Suppressor macrophage (primary cell): ENCODE measurements at places on chromosomes 2 and 18.

GRCh38 chr18:69558052-69558451 lies 157.4 kb downstream of the DOK6 start:
- DNase-seq = no peak

DNA sequence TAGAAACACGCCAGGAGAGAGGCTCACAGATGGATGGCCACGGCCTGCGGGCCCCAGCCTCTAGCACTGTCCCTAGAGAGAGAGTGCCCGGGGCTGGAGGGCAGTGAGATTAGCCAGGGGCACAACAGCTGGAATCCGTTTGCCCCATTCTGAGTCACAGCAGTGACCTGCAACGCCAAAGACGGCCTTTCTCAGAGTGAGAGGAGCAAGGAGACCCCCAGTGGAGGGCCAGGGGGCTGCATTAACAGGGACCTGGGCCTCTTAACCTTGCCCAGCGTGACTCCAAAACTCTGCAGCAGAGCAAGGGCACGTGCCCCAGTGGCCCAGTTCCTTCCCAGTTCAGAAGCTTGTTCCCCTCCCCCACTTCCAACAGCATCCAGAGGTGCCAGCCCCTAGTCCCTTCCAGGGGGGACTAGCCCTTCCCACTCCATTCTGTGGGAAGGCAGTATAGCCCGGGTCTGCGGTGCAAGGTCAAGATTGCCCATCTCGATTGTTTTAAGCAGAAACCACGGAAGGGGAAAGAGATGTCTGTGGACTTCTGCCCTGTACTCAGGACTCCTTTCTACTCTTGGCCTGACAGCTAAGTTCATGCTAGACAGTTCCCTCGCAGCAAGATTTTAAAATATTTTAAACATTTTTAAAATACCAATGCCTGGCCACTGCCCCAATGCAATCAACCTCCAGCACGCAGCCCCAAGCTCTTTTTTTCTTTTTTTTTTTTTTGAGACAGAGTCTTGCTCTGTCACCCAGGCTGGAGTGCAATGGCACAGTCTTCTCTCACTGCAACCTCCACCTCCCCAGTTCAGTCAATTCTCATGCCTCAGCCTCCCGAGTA lies 50.9 kb upstream of the BIN1 start:
- no peak for DNase-seq

DNA sequence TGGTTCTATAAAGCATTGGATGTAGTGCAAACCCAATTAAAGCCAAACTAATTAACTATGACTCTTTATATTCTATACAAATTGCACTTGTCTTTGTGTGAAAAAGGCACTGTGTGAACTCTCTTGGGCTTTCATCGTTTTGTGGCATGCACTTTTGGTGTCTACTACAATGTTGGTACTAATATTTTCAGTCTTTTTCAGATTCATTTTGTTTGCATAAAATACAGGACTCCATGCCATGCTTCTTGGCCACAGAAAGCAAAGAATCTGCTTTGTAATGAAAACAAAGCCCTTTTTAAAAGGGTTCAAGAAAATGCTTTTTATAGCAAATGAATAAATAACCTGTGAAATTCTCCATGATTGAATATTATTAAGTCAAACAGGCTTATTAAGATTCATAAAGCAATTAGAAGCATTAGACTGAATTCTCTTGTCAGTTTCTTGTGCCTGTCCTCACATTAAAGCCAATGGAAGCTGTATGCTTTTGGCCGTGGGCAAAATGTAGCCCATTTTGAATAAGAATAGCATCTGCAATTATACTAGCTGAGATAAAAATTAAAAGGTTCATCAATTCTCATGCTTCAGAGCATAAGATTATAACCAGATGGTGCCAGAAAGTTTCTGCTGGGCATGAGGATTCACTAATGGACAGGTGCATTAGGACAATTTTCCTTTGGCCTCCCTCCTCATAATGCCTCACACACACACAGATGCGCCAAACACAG lies 1665.2 kb downstream of the SUCLG1 start:
- DNase-seq = no peak

GRCh38 chr2:148796735-148797512 lies 78.1 kb upstream of the KIF5C start:
- no peak for DNase-seq

DNA sequence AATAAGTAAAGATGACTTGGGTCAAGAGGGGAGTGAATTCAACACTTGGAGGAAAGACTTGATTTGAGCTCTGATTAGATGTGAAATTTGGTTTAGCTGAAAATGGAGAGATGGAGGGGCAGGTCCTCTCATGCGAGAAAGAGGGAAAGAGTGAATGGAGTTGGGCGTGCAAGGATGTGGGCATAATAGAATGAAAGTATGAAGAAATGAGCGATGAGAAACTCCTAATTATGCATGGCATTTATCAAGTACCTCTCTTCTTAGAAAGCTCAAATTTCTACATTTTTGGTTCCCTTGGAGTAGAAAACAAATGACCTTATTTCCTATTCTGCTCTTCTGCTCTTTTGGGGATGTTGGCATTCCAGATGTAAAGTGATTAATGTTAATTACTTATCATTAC lies 161.5 kb downstream of the PHLPP1 start:
- no peak for DNase-seq

DNA sequence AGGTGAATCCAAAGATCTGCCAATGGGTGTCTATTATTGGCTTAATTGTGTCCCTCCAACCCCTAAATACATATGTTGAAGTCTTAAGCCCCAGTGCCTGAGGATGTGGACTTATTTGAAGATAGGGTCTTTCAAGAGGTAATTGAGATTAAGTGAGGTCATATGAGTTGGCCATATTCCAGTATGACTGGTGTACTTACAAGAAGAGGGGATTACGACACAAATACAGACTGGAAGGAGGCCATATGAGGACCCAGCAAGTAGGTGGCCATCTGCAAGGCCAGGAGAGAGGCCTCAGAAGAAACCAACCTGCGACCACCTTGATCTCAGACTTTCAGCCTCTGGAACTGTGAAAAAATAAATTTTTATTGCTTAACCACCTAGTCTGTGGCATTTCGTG lies 121.1 kb upstream of the FN1 start:
- no peak for DNase-seq

DNA sequence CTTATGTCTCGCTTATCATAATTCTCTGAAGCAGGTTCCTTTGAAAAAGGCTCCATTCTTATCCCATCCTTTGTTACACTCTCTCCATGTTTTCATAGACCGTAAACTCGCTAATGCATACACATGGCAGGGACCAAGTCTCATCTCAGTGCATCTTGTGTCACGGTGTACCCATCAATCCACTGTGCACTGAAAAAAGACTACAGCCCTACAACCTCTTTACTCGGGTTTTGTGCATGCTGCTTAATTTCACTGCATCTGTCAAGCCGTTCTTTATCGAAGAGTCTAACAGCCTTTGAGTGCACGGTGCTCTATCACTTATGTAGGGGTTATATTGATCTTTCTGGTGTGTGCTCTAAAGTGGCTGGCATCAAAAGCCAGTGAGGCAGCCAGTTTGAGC lies 302.9 kb upstream of the ERBB4 start:
- DNase-seq = no peak

- DNase-seq = no peak
Observed at GRCh38 chr2:182652326-182652725, 63.7 kb upstream of the DNAJC10 start.

- no peak for DNase-seq
Observed at GRCh38 chr2:106126705-106127281, 67.3 kb downstream of the UXS1 start.

DNA sequence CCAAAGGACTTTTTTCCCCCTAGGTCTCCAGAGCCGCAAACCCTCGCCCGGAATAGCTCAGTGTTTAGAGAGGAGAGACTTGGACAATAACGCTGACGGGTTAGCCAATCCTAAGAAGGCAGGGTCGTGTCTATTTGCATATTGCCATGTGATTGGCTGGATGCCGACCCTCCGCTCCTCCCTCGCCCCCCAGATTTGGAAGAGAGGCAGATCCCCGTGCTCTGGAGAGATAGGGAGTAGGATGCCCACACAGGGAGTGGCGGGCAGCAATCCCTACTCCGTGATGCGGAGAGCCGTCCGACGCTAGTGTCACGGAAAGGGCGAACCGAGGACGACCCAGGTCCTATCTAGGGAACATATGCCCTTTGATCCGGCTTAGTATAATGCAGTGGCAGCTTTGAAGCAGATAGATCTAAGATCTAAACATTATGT lies 1.4 kb downstream of the WNT6 start:
- DNase-seq = no peak

- no peak for DNase-seq
Observed at GRCh38 chr2:19714926-19715325, 186.9 kb downstream of the TTC32 start.

- DNase-seq = no peak
Observed at GRCh38 chr18:47968721-47969120, 38.3 kb upstream of the SMAD2 start.

DNA sequence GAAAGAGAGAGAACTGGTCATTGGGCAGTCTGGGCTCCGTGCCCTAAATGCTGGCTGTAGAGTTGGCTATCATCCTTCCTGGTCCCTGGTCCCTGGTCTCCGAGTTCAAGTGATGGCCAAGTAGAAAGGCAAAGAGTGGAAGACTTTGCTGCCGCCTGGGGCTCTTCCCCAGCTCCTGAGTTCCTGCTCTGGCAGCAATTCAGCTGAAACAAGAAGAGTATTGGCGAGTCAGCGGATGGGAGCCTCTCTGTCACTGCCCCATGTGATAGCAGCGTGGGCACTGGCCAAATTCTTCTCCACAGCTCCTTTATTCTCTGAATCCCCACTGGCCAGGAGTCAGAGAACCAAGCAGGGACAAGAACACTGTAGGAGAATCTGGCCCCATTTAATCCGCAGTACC lies 351.0 kb upstream of the POU3F3 start:
- DNase-seq = no peak

GRCh38 chr2:214503568-214503967 lies 92.7 kb downstream of the VWC2L start:
- no peak for DNase-seq

DNA sequence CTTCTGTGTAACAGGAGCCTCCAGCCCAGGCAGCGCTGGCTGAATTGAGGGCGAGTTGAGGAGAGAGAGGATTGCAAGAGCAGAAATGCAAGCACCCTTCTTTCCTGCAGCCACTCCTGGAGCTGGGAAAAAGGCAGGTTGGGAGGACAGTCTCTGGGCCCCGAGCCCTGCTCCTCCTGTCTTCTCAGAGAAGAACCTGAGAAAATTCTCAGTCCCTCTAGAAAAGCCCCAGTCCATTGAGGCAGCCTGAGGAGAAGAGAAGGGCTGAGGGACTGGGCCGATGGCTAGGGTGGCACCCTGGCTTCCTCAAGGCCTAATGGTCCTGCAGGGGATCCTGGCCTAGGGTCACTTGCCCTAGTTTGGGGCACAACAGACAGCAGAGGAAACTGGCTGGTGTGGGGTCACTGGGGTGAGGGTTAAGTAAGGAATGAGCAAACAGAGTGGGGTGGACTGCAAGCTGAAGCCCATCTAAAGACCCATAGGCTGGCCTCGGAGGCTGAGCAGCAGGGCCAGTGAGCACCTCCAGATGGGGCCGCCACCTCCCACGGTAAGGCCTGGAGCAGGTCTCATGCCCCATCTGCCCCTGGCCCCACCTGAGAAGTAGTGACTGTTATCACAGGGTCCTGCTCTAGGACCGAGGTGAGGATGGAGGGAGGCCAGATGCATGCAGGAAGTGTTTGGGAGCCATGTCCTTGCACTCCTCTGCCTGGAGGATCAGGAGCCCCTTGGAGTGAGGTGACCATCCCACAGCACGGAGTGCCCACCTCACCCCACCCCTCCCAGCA lies 12.4 kb downstream of the CIB4 start:
- DNase-seq = no peak

- DNase-seq = no peak
Observed at GRCh38 chr2:140994856-140995255, 1136.0 kb downstream of the LRP1B start.

GRCh38 chr18:13375302-13376255 lies 157.0 kb downstream of the LDLRAD4 start:
- peak; percentile 79 for DNase-seq
